ENCODE measurements at places on chromosomes 13 and 19.
A peak's percentile ranks its signal among the peaks of the same experiment; 100 is the strongest.

GRCh38 chr19:41607668-41608067 lies 19.2 kb downstream of the CEACAM4 start:
- no peak for DNase-seq

DNA sequence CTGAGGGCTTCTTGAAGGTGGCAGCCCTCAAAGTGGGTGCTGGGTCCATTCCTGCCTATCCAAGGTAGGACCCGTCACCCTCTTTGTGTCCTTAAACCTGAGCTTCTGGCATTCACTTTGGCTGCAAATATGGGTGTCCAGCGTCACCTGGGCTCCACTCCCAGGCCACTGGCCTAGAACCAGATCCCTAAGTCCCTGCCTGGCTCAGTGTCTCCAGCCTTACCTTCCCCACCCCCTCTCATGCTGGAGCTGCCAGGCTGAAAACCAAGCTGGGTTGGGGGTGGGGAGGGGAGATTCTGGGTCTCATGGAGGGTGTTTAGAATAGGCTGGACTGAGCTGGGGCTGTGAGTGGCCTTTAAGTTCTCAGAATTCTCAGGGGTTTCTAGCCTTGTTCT lies 12.4 kb downstream of the PDE4A start:
- DNase-seq = no peak

GRCh38 chr13:106883976-106884375 lies 316.0 kb upstream of the ARGLU1 start:
- no peak for DNase-seq

- DNase-seq = no peak
These were observed 14.6 kb downstream of the RAB20 start for GRCh38 chr13:110546926-110547325.

DNA sequence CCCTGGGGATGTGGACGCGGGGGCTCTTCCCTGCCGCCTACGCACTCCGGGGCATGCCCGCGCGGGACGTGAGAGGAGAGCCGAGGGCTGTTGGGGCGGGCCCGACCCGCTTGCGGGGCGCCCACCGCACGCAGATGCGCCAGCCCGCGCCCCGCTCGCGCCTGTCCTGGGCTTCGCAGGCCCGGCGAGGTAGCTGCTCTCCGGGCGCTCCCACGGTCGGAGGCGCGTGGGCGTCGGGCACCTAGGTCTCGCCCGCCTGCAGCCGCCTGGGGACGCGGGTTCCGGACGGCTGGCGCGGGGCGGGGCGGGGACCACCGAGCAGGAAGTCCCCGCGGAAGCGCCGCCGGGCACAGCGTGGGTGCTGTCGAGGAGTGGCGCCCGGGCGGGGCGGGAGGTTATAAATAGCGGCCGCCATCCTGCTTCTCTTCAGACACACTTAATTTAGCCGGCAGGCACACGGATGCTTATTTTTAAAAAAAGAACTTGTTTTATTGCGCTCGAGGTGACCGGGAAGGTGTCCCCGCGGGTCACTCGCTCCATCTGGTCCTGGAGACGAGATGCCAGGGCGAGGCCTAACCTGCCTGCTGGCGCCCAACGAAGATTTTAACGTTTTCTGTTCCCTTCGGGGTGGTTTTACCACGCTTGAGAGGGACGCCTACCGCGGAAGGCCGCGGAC lies 561 bp upstream of the GJA3 start:
- no peak for DNase-seq

- peak; percentile 21 for DNase-seq
These were observed 18.0 kb upstream of the RBM26 start for GRCh38 chr13:79423801-79424642.

DNA sequence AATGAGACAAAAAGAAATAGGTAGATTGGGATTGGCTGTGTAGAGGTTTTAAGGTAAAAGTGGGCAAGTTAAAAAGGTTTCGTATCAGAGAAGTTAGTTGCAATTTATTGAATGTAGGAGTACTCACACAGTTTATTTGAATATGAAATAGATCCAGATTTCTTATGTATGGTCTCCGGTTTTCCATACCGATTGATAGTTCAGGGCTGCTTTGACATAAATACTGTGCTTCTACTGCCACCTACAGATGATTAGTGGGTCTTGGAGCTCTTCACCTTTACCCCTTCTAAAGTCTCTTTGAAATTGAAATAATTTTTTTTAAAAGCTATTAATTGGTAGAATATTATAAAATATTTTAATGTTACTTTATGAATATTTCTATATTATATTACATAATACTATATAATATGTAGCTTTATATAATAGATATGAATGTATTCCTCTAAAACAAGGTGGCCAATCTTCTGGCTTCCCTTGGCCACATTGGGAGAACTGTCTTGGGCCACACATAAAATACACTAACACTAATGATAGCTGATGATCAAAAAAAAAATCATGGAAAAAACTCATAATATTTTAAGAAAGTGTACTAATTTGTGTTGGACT lies 7.7 kb upstream of the GPR18 start:
- DNase-seq = peak; percentile 40

DNA sequence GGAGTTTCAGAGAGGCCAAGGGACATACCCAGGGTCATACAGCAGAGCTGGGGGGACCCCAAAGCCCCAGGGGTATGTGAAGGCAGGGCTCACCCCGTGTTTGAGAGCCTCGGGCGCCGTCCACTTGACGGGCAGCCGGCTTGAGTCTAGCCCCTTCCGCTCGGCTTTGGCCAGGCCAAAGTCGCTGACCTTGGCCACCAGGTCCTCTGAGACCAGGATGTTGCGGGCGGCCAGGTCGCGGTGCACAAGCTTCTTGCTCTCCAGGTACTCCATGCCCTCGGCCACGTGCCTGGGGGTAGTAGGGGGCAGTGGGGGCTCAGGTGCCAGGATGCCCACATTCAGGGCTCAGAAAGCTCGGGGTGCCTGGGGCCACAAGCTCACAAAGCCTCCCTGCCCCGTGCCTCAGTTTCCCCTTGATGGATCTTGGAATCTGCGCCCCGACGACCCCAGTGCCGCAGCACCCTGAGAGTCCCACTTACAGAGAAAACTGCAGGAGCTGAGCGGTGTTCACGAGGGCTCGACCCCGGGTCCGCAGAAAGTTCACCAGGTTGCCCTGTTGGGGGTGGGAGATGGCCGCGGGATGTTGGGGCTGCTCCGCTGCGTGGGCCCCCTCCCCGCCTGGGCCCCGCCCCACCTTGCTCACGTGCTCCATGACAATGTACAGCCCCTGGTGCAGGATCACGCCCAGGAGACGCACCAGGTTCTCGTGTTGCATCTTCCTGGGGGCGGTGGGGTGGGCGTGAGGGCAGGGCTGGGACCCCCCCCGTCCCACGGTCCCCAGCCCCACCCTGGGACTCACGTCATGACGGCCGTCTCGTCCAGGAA lies 7.1 kb downstream of the MATK start:
- no peak for DNase-seq

DNA sequence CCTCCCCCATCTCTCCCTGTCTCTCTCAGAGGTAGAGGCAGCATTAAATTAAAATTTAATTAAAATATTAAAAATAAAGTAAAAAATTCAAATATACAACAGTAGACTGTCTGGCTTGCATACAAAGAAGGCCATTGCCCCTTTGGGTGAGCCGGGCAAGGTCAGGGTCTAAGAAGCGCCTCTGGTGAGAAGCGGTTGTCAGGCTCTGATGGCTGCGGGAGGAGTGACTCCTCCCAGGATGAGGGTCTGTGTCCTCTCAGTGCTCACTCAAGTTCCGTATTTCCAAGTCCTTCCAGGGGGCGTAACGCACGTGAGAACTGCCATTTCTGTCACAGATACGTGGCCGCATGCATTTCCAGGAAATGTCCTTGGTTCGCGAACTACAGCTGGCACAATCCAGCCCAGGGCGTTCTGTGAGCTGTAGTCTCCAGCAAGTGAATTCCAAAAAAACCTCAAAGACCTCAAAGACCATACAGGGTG lies 737 bp upstream of the ZNF181 start:
- peak; percentile 56 for DNase-seq

DNA sequence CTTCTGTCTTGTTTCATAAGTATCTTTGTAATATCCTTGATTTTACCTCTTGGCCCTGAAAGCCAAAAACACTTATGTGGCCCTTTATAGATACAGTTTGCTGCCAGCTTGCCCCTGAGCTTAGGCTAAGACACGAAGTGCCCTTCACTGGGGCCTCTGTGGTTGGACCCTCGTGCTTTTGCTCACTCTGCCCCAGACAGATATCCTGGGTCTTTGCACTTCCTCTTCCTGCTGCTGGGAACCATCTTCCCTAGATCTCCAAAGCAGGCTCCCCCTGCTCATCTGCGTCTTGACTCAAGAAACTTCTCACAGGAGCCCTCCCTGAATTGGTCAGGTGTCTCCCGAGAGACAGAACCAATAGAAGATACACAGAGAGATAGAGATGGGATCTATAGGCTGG lies 2.0 kb upstream of the TNFSF14 start:
- DNase-seq = no peak

DNA sequence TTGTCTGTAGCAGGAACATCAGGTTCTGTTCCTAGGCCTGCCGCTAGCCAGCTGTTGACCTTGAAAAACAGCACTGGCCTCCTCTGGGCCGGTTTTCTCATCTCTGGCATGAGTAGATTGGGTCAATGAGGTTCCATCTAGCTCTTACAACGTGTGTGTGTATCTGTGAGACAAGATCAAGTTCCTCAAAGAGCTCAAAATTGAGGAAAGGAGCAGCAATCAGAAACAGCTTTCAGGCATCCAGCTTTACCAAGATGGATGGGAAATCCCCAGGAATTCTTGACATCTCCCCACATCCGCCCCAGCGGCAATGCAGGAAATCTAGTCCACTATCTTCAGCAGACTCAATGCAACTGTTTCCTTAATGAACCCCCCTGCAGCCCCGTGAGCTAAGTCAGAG lies 4.9 kb downstream of the FLT1 start:
- no peak for DNase-seq

GRCh38 chr19:2237051-2237868 lies 636 bp downstream of the SF3A2 start:
- DNase-seq = no peak

GRCh38 chr13:23020246-23020843 lies 160.4 kb upstream of the SGCG start:
- peak; percentile 7 for DNase-seq

DNA sequence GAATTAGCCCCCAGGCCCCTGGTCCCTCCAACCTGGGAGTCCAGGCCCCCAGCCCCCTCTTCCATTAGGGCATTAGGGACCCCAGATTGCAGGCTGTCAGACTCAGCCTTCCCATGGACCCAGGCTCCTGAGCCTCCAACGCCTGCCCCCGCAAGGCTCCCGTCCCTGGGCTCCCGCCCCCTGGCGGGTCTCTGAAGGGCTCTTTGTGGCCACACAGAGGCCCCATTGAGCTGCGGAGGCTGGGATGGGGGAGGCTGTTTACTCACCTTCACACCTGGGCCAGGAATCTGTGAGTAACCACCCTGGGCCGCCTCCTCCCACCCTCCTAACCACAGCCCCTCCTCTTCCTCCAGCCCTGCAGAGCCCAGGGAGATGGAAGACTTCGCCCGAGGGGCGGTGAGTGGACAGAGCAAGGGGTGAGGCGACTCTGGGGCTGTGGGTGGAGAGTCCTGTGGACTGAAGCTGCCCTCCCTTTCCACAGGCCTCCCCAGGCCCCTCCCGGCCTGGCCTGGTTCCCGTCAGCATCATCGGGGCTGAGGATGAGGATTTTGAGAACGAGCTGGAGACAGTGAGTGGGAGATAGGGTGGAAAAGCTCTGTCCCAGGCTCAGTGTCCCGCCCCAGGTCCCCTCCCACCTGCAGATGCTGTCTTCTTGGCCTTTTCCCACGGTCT lies 4.9 kb downstream of the ARHGEF1 start:
- DNase-seq = no peak

- DNase-seq = peak; percentile 55
These were observed 577 bp downstream of the ZNF181 start for GRCh38 chr19:34734537-34735103.

DNA sequence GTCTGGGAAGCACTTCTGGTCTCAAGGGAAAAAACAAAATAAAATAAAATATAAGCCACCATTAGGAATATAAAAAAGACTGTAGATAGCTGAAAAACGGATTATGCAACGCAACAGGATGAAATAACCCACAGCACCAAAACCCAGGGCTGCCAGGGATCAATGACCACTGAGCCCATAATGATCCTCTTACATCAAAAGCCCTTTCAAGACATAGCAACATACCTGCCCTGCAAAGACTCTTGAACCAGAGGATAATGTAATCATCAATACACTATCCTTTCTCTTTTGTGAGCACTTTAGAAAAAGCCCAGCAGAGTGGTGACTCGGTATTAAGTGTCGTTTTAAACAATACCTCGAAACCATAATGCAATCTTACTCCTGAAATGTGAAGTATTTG lies 235.0 kb upstream of the SOX21 start:
- DNase-seq = no peak

GRCh38 chr13:82719987-82720386 lies 1162.3 kb downstream of the SLITRK1 start:
- no peak for DNase-seq

- no peak for DNase-seq
These were observed 1.5 kb upstream of the GZMM start for GRCh38 chr19:542173-542866.

- DNase-seq = no peak
These were observed 190.9 kb downstream of the ZNF486 start for GRCh38 chr19:20357921-20358320.
